ENCODE measurements at places on chromosomes 3 and 15.

DNA sequence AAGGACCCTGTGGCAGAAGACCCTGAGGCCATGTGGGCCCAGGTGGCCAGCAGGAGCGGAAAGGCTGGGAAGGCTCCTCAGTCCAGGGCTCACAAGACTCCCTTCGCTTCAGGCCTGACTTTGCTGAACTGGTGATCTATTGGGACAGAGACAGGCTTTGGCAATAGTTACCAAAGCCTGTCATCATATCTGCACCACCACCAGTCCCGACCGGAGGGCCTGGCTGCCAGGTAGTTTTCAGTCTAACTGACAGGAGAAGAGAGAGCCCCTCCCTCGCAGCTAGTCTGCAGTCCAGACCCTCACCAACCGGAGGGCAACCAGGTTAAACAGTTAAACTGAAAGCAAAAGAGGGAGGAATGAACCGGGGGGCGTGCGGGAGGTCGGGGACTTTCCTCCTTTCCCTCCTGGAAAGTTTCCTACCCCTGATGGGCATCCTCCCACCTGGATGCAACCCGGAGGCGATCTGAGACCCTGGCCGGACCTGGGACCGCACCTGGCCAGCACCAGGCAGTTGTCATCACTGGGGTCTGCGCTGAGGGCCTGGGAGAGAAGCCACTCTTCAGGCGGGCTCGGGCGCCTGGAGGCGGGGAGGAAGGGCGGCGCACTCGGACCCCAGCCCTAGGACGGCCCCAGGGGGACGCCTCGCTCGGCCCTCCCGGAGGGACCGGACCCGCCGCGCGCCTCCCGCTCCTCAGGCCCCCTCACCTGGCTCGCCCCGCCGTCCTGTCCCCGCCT lies 435 bp downstream of the RAB27A start:
- DNase-seq = peak; percentile 56

DNA sequence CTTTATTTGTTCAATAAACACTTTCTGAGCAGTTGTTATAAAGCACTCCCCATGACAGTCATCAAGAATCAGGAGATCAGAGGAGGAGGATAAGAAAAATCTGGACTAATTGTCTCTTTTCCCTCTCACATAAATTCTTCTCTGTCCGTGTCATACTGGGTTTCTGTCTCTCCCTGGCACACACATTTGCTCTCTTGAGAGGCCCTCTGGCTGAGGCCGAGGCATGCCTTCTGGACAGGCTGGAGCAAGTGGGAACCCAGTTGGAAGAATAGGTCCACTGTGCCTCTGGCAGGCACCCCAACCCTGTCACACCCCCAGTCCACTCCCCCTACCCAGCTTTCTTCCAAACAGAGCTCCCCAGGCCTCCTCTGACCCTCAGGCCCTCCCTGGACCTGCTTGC lies 315.8 kb downstream of the UACA start:
- no peak for DNase-seq

DNA sequence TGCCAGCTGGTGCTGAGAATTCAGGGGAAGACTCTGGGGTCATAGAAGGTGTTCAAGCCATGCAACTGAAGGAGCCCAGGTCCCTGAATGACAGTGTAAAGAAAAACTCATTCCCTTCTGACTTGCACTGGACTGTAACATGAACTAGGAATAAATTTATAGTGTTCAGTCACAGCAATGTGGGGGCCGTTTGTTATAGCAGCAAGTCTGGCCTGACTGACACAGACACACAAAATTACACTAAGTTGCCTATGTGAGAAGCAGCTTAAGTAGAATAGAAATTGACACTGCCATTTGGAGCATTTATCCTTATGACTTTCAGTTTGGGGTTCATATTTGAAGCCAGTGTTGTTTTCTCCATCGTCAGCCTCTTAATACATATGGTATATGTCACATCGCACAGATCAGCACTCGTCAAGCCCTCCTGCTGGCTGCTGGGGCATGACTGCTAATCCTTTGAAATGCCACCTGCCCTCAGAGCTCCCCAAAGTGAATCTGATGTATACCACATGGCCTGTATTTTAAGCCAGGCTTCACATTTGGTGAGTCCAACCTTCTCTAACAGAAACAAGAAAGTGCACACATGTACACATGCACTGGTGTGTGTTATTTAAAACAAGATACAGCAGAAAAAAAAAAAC lies 17.1 kb upstream of the HEG1 start:
- DNase-seq = no peak

- DNase-seq = no peak
Observed at GRCh38 chr3:43148033-43148432, 42.2 kb upstream of the POMGNT2 start.

DNA sequence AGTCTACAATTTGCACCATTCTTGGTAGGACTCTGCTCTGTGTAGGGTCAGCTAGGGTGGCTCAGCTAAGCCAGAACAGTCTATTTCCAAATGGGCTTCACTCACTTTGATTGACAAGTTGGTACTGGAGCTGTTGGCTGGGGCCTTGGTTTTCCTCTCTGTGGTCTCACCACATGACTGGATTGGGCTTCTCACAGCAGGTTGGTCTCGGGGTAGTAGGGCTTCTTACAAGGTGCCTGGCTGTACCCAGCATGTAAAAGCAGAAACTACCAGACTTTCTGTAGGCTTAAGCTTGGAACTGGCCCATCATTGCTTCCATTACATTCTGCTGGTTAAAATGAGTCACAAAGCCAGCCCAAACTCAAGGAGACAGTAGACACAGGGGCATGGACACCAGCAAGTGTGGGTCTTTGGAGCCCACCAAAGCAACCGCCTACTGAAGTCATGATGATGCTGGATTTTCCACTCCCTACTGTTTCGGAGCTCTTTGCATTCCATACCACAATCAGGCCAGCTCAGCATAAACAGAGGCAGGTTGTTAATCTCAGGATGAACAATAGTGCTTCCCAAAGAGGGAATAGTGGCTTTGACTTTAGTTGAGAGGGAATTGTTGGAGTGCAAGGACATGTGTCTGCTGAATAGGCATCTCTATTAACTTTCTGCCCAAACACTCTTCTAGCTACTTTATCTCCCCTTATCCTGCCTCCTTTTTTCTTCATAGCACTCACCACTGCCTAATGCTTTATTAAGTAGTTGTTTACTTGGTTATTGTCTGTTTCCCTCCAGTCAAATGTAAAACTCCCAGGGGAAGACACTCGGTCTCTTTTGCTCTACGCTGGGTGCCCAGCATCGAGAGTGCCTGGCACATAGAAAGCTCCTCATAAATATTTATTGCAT lies 78.0 kb upstream of the RARB start:
- DNase-seq = no peak

DNA sequence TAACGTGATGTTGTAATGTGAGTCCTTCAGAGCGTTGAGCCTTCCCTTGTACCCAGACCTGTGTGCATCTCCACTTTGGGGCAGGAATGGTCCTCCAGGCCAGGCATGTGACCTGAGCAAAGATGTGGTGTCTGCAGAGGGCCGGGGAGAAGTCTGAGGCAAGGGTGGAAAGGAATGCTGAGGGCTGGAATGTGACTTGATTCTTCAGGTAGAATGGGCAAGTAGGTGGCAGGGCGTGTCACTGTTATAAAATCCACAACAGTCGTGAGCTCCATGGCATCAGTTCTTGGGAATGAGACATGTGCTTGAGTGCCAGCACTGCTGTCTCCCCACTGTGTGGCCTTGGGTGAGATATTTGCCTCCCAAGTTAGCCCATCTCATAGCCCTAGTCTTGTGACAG lies 24.0 kb upstream of the BSN start:
- no peak for DNase-seq

- DNase-seq = no peak
Observed at GRCh38 chr3:11499144-11499543, 144.6 kb downstream of the VGLL4 start.

DNA sequence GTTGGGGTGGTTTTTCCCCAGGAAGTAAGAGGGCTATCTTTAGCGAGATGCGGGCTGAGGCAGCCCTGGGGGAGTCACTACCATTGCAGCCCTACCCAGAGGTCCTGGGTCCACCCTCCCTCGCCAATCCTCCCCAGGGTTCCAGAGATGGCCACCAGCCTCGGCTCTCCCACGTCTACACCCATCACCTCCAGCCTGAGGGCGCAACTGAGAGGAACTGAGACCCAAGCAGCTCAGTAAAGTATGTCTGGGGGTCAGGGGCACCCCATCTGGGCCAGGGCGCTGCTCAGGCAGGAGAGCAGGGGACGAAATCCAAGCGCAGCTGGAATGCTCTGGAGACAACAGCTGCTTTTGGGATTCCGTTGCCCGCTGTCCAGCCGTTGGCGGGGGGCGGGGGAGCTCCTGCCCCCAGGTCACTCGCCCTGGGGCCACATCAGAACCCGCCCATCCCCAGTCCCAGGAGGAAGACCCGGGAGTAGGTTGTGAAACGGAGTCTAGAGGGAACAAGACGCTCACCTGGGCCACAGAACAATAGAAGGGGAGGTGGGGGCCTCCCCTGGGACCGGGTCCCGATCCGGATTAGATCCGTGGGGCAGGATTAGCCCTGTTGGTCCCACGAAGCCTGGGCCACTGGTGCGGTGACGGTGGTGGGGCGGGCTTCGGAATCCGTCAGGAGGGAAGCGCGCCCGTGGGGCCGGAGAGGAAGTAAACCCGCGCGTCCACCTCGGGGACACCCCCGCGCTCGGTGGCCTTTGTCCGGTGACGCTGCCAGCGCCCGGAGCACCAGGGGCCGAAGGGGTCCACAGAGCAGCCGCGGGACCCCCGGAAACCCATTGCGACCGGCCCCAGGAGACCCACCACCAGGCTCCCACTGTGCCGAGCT lies 1.4 kb upstream of the NDUFAF3 start:
- DNase-seq = peak; percentile 34

- DNase-seq = no peak
Observed at GRCh38 chr3:51380601-51381332, 4.3 kb upstream of the MANF start.
